HFFc6 (cell line): ENCODE measurements at places on chromosomes 2 and 18.

- no peak for DNase-seq
- H3K27me3 ChIP-seq, result peaks cover 4% of the 10 kb centered on the region
- no peak overlapping the region for H3K27ac ChIP-seq
- H3K4me3 ChIP-seq, result no peak overlapping the region
- H3K4me1 ChIP-seq, result peaks cover 65% of the 10 kb centered on the region
Observed at GRCh38 chr2:215615803-215616174, 179.9 kb upstream of the FN1 start.

DNA sequence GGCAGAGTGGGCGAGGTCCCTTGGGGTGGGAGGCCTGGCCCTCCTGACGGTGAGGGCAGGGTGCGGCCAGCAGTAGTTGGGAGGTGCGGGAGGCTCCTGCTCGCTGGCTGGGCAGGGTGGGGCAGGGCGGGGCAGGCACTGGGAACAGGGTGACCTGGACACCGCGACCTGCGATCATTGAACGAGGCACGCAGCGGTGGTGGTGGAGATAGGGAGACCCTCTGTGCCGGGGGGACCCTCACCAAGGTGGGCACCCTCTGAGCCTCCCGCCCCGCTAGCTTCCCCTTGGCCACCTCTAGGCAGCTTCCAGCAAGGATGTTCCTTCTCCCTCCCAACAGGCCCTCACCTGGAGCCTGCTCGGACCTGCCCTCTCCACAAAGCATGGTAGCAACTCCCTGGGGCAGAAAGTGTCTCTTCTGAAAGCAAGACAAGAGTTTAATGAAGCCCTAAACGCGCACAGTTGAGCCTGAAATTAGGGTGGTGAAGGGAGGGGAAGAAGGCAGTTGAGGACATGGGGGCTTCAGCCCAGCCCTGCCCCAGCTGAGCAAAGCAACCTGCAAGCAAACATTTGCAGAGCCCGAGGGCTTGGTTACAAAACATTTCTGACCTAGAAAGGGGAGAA, 15.4 kb upstream of the FOSL2 start:
- no peaks in the 10 kb centered on the region for H3K4me1 ChIP-seq
- H3K36me3 ChIP-seq, result no peaks in the 10 kb centered on the region
- H3K4me3 ChIP-seq, result no peak overlapping the region
- DNase-seq, result no peak

DNA sequence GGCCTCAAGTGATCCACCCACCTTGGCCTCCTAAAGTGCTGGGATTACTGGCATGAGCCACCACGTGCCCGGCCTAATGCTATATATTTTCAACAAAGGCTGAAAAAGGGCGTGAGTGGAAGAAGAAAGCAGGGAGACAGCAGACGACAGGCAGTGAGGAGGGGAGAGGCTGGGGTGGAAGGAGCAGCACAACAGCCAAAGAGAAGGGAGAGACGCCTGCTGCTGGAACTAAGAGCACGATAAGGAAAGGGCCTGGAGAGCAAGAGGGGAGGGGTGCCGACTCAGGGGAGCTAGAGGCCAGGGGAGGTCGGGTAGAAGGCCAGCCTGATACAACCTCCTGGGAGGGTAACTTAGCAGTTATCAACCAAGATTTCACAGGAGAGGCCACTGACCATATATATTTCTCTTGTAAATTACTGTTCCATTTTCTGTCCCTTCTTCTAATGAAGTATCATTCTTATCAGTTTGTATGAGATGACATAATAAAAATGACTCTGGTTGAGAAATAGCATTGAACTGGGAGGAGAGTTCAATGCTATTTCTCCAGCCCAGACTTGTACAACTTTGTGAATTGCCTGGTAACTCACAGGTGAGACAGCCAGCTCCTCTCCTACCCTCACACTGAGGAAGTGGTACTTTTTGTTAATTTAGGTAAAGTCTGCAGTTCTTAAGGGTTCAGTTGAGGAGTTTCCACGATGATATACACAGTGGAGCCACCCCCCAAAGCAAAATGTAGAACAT, 5.8 kb upstream of the RNU4ATAC start:
- no peaks in the 10 kb centered on the region for H3K36me3 ChIP-seq
- H3K4me1 ChIP-seq, result peaks cover 15% of the 10 kb centered on the region
- no peak overlapping the region for H3K4me3 ChIP-seq
- DNase-seq, result no peak
- no peaks in the 10 kb centered on the region; the same call in 1 of the 2 replicates for H3K27me3 ChIP-seq

DNA sequence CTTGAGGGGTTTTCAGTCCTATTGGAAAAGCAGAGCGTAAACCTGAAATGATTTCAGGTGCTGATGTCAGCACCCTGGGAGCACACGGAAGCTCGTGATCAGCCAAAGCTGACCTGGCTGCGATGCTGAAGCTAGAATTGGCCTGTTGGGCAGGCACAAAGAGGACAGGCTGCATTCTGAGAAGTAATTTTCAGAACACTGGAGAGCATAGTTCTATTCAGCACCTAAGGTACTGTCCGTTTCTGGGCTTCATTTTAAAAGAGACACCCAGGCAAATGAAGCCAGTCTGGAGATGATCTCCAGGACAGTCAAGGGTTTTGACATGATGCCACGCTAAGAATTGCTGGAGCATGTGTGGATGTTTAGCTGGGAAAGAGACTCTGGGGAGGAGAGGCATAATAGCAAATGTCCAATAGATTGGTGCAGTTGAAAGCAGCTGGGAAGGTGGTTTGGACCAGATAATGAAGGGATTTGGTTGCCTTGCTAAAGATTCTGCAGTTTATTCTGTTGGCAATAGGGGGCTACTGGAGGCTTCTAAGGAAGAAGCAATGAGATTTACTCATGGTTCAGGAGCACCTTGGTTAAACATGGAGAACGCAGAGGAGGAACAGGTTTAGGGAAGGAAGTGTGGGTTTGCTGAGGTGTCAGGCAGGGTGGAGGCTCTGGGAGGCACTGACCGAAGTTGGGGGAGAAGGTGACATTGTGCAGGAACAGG, 86.6 kb downstream of the ACOXL start:
- H3K27me3 ChIP-seq, result peaks cover 22% of the 10 kb centered on the region
- no peak for DNase-seq
- no peaks in the 10 kb centered on the region for H3K36me3 ChIP-seq
- no peak overlapping the region for H3K27ac ChIP-seq
- H3K4me3 ChIP-seq, result no peak overlapping the region

DNA sequence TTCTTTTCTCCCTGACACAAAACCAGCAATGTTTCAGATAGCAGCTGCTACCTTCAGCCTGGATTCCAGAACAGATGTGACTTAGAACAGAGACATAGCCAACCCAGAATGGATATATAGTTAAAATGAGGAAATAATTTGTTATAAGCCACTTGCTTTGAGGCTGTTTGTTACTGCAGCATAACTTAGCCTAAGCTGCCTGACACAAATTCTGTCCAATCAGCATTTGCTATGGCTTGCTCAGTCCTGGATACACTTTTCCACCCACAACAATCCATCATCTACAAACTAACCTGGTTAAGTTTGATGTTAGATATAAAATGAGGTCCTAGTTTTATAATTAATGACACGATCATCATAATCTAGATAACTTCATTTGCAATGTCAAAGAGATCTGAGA, 480.4 kb downstream of the NR4A2 start:
- H3K27ac ChIP-seq, result no peak overlapping the region
- no peak overlapping the region for H3K4me3 ChIP-seq
- DNase-seq, result no peak
- H3K27me3 ChIP-seq, result no peaks in the 10 kb centered on the region

- H3K36me3 ChIP-seq, result peaks cover 29% of the 10 kb centered on the region
- H3K4me3 ChIP-seq, result no peak overlapping the region
- DNase-seq, result no peak
- H3K27ac ChIP-seq, result peak overlapping the region; percentile 43; the same call in 1 of the 2 replicates
- H3K27me3 ChIP-seq, result 0 out of 2 replicates have a peak, but pooled peaks cover 2% of the 10 kb centered on the region
Observed at GRCh38 chr2:216308576-216308975, 63.7 kb downstream of the MARCHF4 start.

GRCh38 chr18:23929362-23929930, 85.1 kb upstream of the TTC39C start:
- no peak overlapping the region for H3K27ac ChIP-seq
- H3K4me3 ChIP-seq, result no peak overlapping the region
- no peak for DNase-seq
- peaks cover 35% of the 10 kb centered on the region for H3K4me1 ChIP-seq
- no peaks in the 10 kb centered on the region; the same call in 1 of the 2 replicates for H3K27me3 ChIP-seq

- peak overlapping the region; percentile 36; the same call in 1 of the 2 replicates for H3K27ac ChIP-seq
- DNase-seq, result peak; percentile 25
- peak overlapping the region; percentile 19; the same call in 1 of the 2 replicates for H3K4me3 ChIP-seq
Observed at GRCh38 chr2:7773362-7774360, 856.4 kb downstream of the RNF144A start.

- H3K27ac ChIP-seq, result peak overlapping the region; percentile 64
- DNase-seq, result peak; percentile 10
- no peaks in the 10 kb centered on the region for H3K36me3 ChIP-seq
- peaks cover 29% of the 10 kb centered on the region for H3K4me1 ChIP-seq
- H3K4me3 ChIP-seq, result peak overlapping the region; percentile 70
- H3K27me3 ChIP-seq, result peaks cover 2% of the 10 kb centered on the region; the same call in 1 of the 2 replicates
Observed at GRCh38 chr2:133362061-133362476, 206.2 kb downstream of the NCKAP5 start.

DNA sequence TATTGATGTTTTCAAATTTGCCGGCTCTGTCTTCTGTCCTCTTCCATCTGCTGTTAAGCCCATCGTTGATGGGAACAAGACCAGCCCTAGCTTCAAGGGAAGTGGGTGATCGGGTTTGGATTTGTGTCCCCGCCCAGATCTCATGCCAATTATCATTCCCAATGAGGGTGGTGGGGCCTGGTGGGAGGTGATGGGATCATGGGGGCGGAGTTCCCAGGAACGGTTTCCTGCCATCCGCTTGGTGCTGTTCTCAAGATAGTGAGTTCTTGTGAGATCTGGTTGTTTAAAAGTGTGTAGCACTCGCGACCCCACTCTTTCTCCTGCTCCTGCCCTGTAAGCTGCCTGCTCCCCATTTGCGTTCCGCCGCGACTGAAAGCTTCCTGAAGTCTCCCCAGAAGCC, 9.5 kb downstream of the ASB18 start:
- no peak overlapping the region for H3K27ac ChIP-seq
- H3K4me3 ChIP-seq, result no peak overlapping the region
- no peak for DNase-seq
- no peaks in the 10 kb centered on the region for H3K27me3 ChIP-seq
- H3K36me3 ChIP-seq, result no peaks in the 10 kb centered on the region; the same call in 1 of the 2 replicates

- H3K4me1 ChIP-seq, result peaks cover 19% of the 10 kb centered on the region
- no peaks in the 10 kb centered on the region for H3K36me3 ChIP-seq
- no peak overlapping the region for H3K27ac ChIP-seq
Observed at GRCh38 chr2:228064024-228064423, 117.5 kb downstream of the SPHKAP start.

GRCh38 chr2:215880970-215881369, 132.4 kb downstream of the MREG start:
- no peak for DNase-seq
- peaks cover 16% of the 10 kb centered on the region for H3K36me3 ChIP-seq
- H3K27me3 ChIP-seq, result no peaks in the 10 kb centered on the region

- H3K4me1 ChIP-seq, result peaks cover 29% of the 10 kb centered on the region
- peak; percentile 47 for DNase-seq
- peak overlapping the region; percentile 70 for H3K4me3 ChIP-seq
- H3K36me3 ChIP-seq, result no peaks in the 10 kb centered on the region
- peak overlapping the region; percentile 51 for H3K27ac ChIP-seq
Observed at GRCh38 chr2:137178951-137179377, 413.6 kb downstream of the THSD7B start.

- H3K27me3 ChIP-seq, result no peaks in the 10 kb centered on the region
- no peak for DNase-seq
- H3K36me3 ChIP-seq, result peaks cover 84% of the 10 kb centered on the region
- H3K27ac ChIP-seq, result no peak overlapping the region
- H3K4me1 ChIP-seq, result no peaks in the 10 kb centered on the region
- H3K4me3 ChIP-seq, result no peak overlapping the region
Observed at GRCh38 chr18:79740521-79741361, 57.0 kb upstream of the KCNG2 start.

GRCh38 chr2:236949089-236949905, 136.4 kb upstream of the COPS8 start:
- H3K27me3 ChIP-seq, result peaks cover 19% of the 10 kb centered on the region
- H3K4me3 ChIP-seq, result no peak overlapping the region
- no peaks in the 10 kb centered on the region for H3K36me3 ChIP-seq
- H3K27ac ChIP-seq, result no peak overlapping the region
- DNase-seq, result no peak
- no peaks in the 10 kb centered on the region for H3K4me1 ChIP-seq

- H3K27ac ChIP-seq, result peak overlapping the region; percentile 82
- peak; percentile 86 for DNase-seq
- no peaks in the 10 kb centered on the region for H3K36me3 ChIP-seq
- H3K27me3 ChIP-seq, result no peaks in the 10 kb centered on the region
- peak overlapping the region; percentile 77 for H3K4me3 ChIP-seq
- peaks cover 52% of the 10 kb centered on the region for H3K4me1 ChIP-seq
Observed at GRCh38 chr18:43662657-43663056, 385.4 kb upstream of the SYT4 start.

DNA sequence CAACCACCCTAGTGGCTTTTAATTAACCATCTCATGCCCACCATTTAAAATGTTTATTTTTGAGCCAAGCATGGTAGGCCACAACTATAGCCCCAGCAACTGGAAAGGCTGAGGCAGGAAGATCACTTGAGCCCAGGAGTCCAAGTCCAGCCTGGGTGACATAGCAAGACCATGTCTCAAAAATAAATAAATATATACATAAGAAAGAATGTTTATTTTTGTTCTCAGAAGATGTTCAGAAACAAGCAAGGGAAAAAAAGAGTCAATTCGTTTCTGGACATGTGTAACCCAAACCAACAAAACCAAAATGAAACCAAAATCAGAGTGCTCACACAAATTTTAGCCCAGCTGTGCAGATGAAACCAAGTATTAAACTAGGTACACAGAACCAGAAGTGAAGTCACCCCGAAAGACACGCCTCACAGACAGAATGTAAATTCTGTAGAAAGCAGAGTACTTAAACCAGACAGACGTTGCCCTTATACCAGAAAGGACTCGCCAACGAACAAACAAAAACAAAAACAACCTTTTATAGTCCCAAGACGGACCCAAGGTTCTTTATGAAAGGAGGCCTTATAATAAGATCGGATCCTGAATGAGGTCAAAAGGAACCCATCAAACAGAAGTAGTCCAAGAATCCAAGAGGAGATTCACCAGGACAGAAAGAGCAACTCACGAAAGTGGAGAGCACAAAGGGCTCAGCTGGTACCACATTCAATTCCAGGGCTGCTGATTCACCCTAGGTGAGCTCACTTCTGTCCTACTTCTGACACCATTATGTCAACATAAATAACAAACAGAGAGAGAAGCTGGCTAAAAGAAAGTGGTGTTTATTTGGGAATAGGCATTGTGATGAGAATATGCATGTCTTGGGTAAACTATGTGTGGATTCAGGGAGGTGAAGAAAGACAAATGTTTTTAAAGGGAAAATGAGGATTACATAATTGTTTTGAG, 31.8 kb upstream of the MTCL1 start:
- DNase-seq, result no peak
- H3K36me3 ChIP-seq, result no peaks in the 10 kb centered on the region
- peaks cover 17% of the 10 kb centered on the region for H3K4me1 ChIP-seq
- no peak overlapping the region for H3K4me3 ChIP-seq
- peaks cover 2% of the 10 kb centered on the region; the same call in 1 of the 2 replicates for H3K27me3 ChIP-seq

DNA sequence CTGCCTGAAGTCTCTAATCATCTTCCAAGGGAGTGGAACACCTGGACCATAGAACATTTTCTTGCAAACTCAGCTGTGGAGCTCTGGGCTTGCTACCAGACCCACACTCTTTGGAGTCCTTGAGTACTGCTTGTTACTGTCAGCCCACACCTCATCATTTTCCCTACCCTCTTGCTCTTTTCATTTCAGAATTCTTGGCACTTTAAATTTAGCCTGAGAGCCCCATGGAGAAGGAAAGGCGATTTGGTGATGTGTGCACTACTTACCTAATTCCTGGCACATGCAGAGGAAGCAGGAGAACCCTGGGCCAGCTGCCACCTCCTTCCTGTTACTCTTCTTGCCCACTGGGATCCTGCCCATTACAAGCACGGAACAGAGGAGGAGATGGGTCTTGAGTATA, 31.7 kb downstream of the TMEM178A start:
- DNase-seq, result no peak
- peaks cover 34% of the 10 kb centered on the region for H3K4me1 ChIP-seq
- no peak overlapping the region for H3K4me3 ChIP-seq
- no peaks in the 10 kb centered on the region; the same call in 1 of the 2 replicates for H3K27me3 ChIP-seq
- peaks cover 17% of the 10 kb centered on the region for H3K36me3 ChIP-seq
- no peak overlapping the region for H3K27ac ChIP-seq
